ENCODE measurements at places on chromosomes 3 and 15.

DNA sequence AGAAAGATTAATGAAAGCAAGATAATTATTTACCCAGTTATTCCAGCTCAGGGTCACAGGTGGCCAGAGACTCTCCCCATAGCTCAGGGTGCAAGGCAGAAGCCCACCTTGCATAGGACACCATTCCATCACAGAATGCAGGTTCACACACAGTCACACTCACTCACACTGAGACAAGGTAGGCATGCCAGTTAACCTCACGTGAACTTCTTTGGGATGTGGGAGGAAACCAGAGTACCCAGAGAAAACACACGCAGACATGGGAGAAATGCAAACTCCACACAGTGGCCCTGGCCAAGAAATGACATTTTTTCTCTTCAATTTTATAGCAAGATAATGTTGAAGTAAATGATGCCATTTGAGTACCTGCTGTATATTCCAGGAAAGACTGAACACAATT, 106.7 kb downstream of the ZNF385D start:
- DNase-seq = no peak

- DNase-seq = no peak
These were observed 48.0 kb upstream of the KLF13 start for GRCh38 chr15:31278544-31279220.

- no peak for DNase-seq
These were observed 47.1 kb downstream of the CRTC3 start for GRCh38 chr15:90576711-90577389.

GRCh38 chr3:10015461-10015904, 10.8 kb upstream of the FANCD2 start:
- DNase-seq = no peak

DNA sequence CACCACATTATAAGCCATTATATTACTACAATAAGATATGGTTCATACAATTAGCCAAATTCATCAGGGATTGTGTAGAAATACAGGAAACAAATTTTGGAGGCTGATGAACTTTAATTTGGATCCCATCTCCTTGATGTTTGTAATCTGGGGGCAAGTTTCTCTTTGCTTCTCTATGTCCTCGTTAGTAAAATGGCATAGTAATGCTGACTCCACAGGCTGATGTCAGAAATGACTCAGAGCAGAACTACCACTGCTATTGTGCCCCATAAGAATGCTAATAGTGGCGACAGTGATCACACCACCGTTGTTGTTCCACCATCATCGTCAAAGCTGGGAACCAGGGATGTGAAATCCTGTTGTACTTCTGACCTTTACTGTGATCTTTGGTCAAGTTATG, 722.3 kb upstream of the LMCD1 start:
- DNase-seq = no peak

DNA sequence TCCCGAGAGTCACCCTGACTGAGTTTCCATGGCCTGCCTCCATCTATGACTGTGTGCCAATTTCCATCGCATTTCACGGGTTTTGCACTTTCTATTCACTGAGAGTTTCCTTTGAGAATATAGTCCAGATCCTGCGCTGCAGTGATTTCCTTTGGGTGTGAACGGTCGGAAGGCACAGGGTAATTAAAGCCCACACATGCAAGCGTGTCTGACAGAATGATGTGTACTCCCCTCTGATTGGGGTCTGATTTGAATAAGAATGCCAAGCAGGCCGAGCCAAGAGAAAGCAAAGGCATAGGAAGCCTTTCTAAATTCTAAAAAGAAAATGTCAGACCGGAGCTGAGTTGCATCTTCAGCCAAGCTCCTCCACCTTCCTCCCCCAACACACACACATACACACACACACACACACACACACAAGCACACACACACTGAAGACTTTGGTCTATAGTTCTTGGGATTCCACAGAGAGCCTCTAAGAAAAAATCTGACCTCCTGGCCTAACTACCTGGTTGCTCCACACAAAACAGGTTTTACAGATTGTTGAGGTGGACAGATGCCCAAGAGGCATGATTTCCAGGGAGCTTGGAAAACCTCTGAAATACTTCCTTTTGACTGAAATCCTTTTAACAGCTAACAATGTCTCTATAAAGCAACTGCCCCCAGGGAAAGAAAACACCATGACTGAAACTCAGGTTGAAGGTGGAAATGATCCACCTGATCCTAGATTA, 59.7 kb upstream of the LRRN1 start:
- no peak for DNase-seq

DNA sequence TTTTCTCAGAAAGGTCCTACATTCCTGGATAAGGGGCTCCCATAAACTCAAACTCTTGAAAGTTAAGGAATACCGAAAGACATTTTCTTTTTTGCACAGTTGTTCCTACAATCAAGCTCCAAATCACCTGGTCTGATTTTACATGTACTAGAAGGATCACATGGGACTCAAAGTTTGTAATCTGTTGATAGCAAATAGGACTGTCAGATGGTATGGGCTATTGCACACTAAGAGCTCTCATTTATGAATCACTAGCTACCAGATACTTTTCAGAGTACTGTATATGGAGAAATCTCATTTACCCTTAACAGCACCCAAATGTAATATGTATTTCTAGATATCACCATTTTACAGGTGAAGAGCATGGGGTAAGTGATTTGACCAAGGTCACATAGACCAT, 49.5 kb upstream of the CMSS1 start:
- DNase-seq = no peak

DNA sequence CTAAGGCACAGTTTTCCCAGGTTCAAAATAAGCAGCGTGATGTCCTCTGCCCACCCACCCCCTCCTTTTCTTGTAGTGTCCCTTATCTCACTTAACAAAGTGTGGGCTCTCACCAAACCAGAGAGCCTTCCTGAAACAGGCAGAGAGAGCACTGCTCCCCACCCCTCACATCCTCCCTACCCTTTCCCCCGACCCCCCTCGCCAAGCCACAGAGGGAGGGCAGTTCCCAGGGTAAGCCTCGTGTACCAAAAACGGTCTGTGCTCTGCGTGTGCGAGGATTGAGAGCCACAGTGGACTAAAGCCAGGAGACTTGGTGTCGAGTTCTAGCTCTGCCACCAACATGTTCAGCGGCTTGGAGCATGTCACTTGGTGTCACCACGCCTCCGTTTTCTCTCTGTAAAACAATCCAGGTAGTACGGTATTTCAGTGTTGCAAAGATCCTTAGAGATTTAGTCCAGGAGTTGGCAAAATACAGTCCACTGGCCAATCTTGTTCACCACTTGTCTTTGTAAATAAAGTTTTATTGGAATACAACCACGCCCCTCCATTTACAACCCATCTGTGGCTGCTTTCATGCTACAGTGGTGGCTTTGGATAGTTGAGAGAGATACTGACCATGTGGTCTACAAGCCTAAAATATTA, 249.9 kb downstream of the OPA1 start:
- no peak for DNase-seq

DNA sequence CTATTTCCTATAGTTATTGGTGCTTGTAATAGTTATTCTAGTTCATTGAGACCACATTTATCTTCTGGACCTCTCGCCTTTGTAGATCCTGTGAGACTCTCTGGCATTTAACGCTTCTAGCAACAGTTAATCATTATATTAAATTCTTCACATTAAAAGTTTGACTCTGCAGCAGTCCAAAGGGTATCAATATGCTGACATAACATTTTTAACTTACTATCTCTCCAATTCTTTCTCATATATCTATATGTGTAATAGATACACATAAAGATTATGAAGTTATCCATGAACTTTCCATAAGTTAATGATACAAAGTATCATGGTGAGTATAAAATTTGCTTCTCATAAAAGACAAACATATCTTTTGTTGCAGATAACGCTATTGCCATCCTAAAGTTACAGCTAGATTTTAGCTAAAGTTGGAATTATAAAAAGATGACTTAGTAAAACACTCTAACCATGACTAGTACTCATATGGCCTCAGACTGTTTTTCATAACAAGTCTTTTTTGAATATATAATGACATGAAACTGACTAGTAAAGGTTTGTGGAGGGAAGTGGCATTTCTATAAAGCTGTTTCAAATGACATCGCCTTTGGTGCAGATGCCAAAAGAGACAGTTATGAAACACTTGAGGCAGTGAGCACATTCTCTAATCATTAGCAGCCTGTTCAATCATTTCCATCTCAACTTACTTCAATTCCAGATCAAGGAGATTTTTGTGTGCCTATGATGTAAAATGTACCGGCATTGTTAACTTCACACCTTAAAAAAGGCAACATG, 379.3 kb upstream of the CBLB start:
- no peak for DNase-seq
